AG20443 (cell line): ENCODE measurements at places on chromosomes 13 and 19.
A peak's percentile ranks its signal among the peaks of the same experiment; 100 is the strongest.

GRCh38 chr19:709196-709964, 645 bp downstream of the PALM start:
- no peak for DNase-seq

DNA sequence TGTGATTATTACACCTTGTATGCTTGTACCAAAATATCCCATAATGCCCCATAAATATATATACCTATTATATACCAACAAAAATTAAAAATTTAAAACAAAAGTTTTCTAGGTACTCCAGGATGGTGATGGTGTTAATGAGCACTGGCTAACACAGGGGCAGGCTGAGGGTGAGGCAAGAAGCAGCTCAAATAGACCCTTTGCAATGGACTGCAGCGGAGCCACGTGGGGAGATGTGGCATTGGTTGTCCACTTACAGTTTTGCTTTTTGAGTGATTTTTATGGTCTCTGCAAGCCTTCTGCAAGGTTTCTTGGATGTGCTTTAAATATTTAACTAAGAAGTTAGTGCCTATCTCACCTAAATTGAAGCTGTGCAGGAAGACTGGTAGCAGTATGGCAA, 132.9 kb downstream of the RAP2A start:
- DNase-seq: no peak

DNA sequence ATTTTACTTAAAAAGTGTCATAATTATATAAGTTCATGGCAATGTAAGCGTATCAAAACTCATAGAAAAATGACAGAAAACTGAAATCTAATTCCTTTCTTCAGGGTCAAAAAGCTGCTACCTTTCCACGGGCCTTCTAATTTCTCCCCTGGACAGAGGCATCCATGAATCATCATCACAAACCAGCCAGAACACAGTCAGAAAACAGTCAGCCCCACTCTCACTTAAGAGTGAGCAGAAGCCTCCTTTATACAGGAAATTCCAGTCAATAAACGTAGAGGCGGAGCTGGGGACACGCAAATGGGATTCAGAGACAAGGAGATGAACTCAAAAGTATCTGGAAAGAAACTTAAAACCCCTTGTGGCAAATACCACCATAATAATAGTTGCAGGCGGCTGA, 54.2 kb upstream of the ABCC4 start:
- DNase-seq: no peak

DNA sequence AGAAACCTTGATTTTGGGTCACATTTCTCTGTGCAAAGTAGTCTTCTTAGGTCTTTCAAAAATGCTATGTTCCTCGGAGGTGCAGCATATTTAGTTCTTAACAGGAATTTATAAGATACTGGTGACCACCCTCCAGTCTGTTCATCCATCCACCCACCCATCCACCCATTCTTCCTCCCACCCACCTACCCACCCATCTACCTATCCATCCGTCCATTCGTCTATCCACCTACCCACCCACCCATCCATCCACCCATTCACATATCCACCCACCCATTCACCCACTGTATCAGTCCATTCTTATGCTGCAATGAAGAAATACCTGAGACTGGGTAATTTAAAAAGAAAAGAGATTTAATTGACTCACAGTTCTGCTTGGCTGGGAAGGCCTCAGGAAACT, 74.9 kb downstream of the KCTD15 start:
- DNase-seq: no peak

DNA sequence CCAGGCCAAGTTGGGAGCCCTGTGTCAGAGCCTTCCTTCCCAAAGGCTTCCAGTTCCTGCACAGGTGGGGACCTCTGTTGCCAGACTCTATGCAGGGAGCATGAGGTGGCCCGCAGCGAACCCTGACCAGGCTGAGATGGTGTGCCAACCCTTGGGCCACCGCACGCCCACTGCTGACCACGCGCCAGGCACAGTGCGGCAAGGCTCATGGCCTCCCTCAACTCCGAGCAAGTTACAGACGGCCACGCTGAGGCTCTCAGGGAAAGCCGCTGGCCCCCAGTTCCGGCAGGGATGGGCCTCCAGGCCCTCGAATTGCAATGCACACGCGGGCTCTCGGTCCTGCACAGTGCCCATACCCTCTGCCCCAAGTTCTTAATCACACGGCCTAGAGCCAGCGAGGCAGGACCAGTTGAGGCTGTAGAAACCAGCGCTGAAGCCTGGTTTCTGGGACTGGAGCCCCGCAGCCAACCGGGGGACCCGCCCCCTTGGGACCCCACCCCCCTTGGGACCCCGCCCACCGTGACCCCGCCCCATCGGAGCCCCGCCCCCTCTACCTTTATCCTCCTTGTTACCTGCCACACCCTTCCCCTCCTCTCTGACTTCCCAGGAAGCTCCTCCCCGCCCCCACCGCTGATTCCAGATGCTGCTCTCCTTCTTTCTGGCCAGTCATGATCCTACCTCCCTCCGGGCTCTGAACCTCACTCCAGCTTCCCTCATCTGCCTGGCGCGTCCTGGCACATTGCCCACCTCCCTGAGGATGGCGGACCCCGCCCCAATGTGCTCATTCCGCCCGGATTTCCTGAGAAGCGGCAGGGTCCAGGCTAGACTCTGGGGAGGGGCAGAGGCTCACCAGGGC, 6.0 kb downstream of the PEX11G start:
- peak; percentile 30 for DNase-seq

GRCh38 chr13:110332750-110333149, 25.7 kb downstream of the COL4A2 start:
- DNase-seq: no peak

DNA sequence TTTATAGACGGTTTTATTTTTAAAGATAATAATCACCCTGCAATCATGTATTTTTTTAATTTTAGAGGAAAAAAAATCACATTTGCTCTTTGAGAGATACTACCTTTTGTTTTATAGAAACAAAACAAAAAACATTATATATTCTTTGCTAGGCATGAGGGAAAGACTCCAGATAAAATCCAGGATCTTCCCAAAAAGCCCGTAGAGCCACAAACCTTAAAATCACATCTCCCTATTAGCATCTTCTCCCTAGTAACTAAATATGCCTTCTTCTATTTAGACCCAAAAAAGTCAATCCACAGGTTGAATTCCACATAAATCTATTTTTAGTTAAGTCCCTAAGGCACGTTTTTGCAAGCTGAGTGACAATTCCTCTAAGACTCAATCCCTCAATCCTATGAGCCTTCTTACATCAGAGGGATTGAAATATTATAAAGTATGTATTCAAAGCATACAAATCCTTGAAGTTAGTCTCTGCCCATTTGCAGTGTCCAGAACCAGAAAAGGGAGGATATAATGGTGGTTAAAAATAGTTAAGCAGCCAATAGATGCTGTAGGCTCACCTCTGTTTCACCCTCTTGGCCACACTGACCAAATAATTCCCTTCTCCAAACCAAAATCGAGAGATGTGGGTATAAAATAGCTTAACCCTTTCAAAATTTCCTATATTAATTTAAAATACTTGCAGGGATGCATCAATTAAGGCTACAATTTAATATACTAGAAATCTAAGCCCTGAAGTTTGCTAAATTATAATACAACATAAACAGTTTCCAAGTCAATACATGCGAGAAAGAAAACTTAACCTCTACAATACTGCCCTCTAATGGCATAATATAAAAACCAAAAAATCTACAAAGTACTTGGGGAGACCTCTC, 64.0 kb downstream of the SERP2 start:
- no peak for DNase-seq

DNA sequence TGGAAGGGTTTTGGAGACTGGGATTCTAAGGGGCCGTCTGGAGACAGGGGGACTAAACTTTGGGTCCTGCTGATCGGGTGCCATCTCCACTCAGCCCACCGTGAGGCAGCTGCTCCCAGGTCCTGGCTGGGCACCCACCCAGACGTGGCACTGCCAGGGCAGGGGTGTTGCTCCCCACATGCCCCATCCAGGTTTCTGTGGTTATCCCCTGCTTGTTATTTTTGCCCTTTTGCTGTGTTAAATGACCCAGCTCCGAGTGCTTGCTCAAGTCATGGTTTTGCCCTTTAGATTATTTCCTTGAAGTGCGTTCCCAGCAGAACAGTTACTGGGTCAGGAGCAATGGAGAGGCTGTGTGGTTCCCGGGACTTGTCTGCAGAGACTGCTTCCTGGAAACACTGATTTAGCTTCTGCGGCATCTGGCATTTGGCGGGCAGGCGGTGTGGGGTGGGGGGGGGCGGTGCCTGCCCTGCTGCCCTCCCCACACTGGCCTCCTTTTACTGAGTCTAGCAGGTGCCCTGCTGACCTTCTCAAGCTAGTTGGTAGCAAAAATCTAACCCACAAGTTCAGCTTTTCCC, 1.9 kb downstream of the RAB11B start:
- peak; percentile 17 for DNase-seq

DNA sequence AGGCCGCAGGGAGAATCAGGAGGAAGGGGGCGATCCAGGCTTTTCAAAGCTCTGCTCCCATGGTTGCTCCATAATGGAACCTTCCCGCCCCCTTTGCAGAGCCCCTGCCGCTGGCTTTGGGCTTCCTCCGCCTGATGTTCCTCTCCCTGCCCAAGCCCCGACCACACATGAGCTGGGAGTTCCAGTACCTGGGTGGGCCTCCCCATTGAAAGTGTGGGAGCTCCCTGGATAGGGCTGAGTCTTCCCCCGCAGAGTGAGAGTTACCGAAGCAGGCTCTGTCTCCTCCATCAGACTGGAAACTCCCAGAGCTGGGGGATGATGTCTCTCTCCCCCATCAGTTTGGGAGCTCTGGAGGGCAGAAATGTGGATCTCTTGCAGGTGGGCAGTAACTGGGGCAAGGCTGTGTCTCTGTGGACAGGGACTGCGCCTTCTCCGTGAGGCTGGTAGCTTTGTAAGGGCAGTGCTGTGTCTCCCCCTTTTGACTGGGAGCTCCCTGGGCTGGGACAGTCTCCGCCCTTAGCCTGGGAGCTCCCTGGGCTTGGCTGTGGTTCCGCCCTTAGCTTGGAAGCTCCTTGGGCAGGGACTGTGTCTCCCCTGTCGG, 722 bp downstream of the DCAF15 start:
- DNase-seq: peak; percentile 92

DNA sequence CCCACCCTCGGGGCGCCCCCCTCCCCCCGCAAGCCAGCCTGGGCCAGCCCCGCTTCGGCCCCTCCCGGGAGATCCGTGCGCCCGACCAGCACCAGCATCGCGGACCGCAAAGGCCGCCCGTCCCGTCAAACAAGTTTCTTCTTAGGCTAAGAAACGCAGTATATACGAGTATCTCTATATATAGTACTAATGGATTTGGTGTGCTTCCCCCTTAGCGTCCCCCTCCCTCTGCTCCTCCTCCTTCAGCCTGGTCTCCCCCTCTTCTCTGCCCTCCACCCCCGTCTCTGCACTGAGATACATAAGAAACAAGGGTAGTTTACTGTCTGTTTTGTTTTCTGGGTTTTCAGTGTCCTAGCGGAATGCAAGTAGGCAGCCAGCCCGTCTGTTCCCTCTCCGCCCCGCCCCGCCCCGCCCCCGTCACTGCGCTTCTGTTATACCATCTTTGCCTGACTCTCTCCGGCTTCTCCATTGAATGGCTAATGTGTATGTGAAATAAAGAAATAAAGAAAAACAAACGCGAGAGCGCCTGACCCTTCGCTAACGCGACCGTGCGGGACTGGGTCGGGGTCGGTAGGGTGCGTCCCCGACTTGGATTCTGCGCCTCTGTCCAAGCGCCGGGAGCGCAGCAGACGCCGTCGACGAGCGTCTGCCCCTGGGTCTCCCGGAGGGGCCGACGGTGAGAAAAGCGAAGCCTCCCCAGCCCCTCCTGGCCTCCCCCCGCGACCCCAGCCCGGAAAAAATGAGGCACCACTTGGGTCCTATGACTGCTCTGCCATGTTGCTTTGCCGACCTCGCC, 4.2 kb downstream of the LYL1 start:
- DNase-seq: peak; percentile 85

- no peak for DNase-seq
These were observed 13.3 kb downstream of the ZNF787 start for GRCh38 chr19:56107626-56108351.

DNA sequence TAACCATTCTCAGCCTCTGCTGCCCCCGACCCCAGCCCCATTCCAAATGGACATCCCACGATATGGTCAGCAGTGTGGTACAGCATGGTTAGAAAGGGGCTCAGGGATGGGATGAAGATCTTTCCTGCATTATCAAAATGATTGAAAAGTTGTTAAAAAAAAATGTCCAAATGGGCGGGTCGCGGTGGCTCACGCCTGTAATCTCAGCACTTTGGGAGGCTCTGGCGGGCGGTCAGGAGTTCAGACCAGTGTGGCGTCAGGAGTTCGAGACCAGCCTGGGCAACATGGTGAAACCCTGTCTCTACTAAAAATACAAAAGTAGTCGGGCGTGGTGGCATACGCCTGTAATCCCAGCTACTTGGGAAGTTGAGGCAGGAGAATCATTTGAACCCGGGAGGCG, 54.3 kb upstream of the ZNF254 start:
- no peak for DNase-seq

GRCh38 chr13:82070416-82070815, 1729.5 kb upstream of the SPRY2 start:
- no peak for DNase-seq

GRCh38 chr13:32960626-32961025, 55.6 kb upstream of the KL start:
- no peak for DNase-seq

- no peak for DNase-seq
These were observed 106.4 kb downstream of the INSR start for GRCh38 chr19:7187605-7188339.

DNA sequence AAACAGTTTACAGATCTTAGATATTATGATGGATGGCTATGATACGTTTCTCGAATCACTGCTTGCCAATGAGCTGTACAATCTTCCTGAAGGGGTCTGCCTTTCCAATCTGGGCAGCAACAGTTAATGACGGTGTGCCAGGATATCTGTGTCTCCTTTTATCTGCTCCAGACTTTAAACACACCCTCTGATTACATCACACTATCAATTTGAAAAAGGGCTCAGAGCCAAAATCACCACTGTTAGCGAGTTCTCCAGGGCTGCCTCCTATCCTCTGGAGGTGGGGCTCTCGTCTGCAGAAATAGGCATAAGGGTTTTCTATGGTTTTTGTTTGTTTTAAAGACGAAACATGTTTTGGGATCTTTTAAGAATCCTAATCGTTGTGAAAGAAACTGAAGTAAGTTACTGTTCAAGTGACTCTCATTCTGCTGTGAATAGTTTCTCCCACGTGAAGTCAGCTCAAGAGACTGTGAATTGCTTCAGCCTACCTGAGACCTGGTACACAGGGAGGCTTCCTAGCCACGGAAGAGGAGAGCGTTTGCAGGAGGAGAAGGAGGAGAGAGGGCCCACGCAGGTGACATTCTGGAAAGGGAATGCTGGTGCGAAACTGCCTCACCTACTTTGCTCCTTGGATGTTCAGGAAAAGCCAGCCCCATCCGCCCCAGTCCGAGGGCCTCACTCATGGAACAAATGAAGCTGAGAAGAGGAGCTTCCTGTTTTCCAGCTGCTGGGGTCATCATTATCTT, 15.2 kb upstream of the GJA3 start:
- no peak for DNase-seq
